ENCODE measurements at places on chromosomes 2 and 18.
A peak's percentile ranks its signal among the peaks of the same experiment; 100 is the strongest.

DNA sequence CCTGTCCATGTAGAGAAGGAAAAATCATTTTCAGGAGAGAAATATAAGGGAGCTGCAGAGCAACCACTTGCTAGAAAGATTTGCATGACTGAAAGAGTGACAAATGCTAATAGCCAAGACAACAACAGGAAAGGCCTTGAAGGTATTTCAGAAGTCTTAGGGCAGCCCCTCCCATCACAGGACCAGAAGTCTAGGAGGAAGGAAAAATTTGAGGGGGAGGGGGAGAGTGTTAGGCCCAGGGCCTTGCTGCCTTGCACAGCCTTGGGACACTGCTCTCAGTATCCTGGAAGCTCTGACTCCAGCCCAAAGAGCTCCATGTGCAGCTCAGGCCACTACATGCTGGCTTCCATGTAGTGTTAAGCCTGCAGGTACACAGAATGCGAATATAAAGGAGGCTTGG is 266.9 kb downstream of the GLI2 start:
- DNase-seq, result no peak

DNA sequence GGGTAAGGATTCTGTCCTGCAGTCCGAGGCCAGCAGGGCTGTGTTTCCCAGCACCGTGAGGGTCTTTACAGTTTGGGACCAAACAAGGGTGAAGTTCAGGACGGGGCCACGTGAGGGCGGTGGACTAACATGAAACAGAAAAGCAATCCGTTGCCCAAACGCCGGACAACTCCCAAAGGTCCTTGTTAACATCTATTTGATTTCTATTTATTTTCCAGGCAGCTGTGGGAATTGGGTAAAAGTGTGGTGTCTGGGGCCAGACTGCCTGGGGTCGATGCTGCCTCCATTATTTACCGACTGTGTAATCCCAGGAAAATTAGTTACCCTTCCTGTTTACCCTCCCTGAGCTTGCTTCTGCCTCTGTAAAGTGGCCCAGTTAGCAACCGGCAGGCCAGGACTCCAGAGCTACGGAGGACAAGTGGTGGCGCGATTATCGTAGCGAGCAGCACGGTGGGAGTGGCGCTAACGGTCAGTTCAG is 66.3 kb upstream of the TCF7L1 start:
- DNase-seq, result peak; percentile 69

DNA sequence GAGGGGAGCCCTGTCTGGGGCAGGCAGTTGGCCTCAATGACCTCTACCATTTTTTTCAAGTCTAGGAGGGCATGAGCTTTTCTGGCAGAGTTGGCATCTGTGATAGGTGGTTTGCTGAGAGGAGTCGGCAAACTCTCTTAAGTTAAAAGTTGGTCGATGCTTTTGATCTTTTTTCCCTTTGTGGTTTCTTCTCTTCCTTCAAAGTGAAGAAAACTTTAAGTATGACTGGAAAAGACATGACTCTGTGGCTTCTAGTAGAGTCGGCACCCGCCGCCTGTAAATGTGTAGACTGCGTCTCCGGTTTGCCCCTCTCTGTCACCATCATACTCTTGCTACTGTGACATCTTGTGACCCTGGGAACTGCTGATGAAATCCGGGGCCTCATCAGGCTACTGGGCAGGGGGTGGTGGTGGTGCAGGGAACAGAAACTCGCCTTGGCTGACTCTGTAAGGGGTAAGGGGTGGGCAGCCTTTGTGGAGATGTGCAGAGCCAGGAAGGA is 21.1 kb downstream of the INPP5D start:
- no peak for DNase-seq

GRCh38 chr2:39650468-39650867 is 15.2 kb upstream of the TMEM178A start:
- DNase-seq, result no peak

DNA sequence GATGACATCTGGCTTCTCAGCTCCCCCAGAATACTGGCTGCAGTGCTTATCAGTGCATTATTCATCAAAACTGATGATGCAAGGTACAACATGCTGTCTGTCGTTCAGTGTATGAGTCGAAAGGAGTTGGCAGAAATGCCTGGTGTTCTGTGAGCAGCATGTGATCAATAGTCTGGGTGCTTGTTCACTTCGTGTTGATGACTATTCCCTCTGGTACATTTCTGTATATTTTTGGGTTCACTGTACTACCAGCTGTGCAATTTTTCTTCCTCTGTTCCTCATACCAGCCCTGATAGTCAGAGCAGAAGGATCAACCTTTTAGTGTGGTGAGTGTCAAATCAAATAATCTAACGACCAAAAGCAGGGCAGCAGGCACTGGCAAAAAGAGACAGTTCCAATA is 59.0 kb upstream of the KLHL14 start:
- DNase-seq, result no peak

DNA sequence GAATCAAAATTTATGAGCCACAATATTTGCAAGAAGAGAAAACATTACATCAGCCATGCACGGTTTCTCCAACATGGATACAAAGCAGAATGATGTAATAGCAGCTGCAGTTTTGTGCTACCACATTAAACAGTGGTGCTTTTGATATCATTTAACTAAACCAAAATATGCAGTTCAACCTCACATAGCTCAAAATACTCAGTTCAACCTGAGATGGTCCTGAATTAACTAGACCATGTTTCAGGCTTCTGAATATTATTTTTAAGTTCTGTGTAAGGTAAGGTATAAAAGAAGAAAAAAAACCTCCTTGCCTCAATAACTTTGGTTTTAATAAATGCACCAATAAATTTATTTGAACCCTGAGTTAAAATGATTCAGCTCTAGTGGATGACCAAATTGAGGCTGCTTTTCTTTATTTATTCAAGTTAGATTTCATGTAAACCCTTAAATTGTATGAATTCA is 18.8 kb upstream of the TSPYL6 start:
- DNase-seq, result peak; percentile 72

GRCh38 chr2:21800356-21800755 is 676.6 kb downstream of the TDRD15 start:
- no peak for DNase-seq

- DNase-seq, result no peak
These were observed 25.7 kb downstream of the PLA2R1 start for GRCh38 chr2:160036736-160037135.

- peak; percentile 22 for DNase-seq
These were observed 377.7 kb downstream of the TDRD15 start for GRCh38 chr2:21501376-21502027.

GRCh38 chr2:105641389-105641811 is 103.3 kb upstream of the NCK2 start:
- DNase-seq, result peak; percentile 62

DNA sequence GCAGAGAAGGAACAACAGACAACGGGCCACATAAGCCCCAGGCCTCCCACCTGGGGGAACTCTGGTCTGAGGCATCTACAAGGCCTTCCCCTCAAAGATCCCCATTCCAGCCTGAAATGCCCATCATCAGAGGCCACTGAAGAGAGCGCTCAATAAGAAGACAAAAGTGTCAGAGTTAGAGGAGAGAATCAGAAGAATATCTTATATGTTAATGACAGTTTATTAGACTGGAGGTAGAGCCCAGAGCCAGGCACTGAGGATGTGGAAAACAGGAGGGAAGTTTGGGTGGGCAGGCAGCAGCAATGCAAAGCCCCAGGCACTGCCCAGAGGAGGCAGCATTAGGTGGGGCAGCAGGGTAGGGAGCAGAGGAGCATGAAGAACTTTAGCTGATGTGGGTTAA is 2.9 kb upstream of the CTIF start:
- DNase-seq, result no peak

- no peak for DNase-seq
These were observed 6.7 kb downstream of the SFTPB start for GRCh38 chr2:85661139-85661858.

- DNase-seq, result no peak
These were observed 35.5 kb downstream of the DIS3L2 start for GRCh38 chr2:231996797-231997540.

- peak; percentile 42 for DNase-seq
These were observed 32.4 kb downstream of the NPC1 start for GRCh38 chr18:23553887-23554286.

GRCh38 chr2:218383892-218384519 is 1.9 kb downstream of the SLC11A1 start:
- no peak for DNase-seq

- DNase-seq, result peak; percentile 14
These were observed 201.8 kb upstream of the LYPD1 start for GRCh38 chr2:132871831-132872230.

DNA sequence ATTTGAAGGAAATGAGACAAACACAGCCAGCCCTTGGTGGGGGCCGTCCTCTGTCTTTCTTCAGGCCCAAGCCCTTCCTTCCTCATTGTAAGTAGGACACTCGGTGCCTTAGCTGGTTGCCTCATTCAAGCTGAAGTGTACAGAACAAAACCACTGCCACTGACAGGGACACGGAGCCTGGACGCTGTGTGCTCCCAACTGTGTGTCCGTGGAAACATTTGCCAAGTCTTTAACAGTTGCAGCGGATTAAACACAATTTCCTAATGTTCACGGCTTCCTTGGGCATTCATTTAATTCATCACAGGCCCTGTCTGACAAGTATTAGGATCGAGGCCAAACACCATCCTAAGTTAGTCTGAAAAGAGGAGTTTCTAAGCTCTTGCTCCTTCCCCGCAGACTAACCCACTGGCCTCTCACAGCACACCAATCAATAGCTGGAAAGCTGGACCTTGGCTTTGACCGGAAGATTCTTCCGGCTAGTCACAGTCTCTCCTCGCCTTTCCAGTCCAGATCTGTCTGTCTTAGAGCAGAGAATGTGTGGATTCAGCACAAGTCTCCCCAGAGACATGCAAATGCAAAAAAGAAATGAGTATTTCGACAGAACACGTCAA is 68.7 kb upstream of the ACSL3 start:
- DNase-seq, result no peak

DNA sequence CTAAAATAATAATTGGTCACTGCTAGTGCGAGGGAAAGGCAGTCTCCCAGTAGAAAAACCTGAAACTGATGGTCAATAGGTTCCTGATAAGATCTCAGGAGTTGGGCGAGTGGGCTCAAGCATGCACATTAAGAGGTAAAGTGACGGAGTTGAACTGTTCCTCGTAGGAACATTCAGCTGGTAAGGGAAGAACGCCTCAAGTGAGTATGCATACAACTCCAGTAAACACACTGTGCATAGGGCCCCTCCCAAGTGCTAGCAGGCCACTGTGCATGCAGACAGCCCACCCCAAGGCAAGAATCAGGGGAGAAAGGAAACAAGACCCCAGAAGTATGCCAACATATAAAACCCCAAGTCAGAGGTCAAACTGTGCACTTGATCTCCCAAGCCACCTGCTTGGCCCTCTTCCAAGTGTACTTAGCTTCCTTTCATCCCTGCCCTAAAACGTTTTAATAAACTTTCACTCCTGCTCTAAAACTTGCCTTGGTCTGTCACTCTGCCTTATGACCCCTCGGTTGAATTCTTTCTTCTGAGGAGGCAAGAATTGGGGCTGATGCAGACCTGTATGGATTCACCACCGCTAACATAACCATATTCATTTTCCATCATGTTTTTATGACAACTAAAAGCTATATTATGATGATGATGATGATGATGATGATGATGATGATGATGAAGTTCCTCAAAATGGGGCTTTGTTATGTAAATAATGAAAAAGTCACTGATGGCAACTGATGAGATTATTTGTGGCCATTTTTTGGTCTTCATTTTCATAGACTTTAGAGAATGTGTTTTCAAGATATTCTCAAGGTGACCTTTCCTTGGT is 118.0 kb upstream of the RAB27B start:
- DNase-seq, result no peak

- DNase-seq, result no peak
These were observed 32.4 kb upstream of the ACYP2 start for GRCh38 chr2:54083021-54083420.

DNA sequence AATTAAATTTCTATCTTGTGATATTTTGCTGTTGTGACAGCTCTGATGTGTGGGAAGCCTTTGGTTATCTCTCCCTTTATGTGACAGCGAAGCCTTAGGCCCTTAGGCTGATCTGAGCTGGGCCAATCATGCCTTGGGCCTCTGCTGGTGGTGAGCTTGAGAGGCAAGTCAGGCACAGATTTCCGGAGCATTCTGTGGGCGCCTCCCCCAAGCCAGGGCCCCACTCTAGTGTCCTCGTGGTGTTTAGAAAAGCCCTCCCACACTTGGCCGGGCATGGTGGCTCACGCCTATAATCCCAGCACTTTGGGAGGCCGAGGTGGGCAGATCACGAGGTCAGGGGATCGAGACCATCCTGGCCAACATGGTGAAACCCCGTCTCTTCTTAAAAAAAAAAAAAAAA is 239.8 kb downstream of the SH3RF3 start:
- DNase-seq, result no peak

DNA sequence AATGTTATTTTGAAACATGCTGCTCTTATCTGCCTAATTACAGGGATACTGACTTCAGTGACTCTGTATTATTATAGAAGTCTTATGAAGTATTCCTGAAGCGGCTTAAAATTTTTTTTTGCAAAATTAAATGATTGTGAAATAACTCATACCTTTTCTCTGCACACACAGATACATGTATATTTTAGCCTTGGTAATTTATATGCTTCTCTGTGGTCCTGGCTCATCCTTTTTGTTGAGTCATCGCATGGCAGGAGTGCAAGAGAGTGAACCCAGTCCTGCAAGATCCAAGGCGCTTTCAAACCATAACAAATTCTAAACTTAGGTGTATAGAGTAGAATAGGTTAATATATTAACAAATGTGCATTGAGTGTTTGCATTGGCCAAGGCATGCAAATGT is 8.6 kb downstream of the CCNT2 start:
- DNase-seq, result no peak

DNA sequence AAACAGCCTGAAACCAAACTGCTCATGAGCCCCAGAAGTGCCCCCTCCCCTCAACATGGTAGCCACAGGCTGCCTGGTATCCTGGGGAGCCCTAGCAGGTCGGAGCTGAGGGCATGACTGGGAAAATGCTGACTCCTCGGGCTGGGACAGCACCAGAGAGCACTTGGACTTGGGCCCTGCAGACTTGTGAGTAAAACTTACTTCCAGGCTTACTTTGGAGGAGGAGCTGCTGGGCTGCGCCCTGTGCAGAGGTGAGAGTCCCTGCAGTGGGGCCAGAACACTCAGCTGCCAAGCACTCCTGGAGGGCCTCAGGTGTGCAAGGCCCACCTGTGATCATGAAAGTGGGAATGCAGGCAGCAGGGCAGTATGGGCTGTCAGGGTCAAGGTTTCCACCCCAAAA is 119.4 kb downstream of the SEPTIN10 start:
- DNase-seq, result no peak

DNA sequence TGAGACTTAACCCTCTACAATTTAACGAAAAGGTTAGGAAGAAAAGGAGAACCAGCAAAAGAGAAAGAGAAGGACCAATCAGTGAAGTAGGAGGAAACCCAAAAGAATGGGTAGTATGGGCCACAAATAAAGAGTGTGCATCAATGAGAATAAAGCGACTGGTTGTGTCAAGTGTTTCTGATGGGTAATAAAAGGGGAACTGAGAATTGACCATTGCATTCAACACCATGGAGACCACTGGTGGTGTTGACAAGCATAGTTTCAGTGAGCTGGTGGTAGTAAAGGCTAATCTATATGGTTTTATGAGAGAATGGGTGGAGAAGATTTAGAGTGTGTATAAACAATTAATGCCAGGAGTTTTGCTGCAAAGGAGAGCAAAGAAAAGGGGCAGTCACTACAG is 75.4 kb downstream of the CSRNP3 start:
- no peak for DNase-seq
